ENCODE measurements at places on chromosomes 5 and 9. TPM values are rescaled to one million over a fixed set of nuclear protein-coding genes. Genes with fewer than 3 reads are reported as not detected.

The CFAP90 gene
- 0.33 TPM for total RNA-seq

- DNase-seq, result peak; percentile 62
These were observed 35.8 kb downstream of the PPARGC1B start for GRCh38 chr5:149765932-149766331.

DNA sequence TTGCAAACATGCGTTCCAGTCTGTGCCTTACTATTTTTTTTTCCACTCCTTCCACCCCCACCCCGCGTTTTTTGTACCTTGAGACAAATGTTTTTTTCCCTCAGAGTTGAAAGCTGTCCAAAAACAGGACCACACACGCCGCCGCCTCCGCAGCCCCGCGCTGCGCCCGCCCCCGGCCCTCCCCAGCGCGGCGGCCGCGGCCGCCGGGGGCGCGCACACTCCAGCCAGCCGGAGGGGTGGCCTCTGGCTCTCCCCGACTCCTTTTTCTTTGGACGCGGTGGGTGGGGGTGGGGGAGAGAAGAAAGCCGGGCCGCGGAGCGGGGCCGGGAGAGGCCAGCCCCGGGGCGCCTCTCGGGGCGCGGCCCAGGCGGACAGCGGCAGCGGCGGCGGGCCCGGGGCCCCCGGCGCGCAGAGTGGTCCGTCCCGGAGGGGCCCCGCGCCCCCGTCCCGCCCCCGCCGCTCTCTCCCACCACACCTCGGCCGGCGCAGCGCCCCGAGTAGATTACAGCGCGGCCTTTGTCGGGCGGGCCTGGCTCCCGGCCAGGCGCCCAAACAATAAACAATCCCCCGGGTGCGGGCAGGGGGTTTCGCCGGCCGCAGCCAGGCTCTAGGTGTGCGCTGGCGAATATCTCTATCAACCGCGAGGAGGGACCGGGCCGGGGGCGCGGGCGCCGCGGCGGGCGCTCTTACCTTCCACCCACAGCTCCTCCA, 10.9 kb downstream of the PTCH1 start:
- DNase-seq, result peak; percentile 92

GRCh38 chr9:22160221-22160620, 151.1 kb upstream of the CDKN2B start:
- DNase-seq, result no peak

DNA sequence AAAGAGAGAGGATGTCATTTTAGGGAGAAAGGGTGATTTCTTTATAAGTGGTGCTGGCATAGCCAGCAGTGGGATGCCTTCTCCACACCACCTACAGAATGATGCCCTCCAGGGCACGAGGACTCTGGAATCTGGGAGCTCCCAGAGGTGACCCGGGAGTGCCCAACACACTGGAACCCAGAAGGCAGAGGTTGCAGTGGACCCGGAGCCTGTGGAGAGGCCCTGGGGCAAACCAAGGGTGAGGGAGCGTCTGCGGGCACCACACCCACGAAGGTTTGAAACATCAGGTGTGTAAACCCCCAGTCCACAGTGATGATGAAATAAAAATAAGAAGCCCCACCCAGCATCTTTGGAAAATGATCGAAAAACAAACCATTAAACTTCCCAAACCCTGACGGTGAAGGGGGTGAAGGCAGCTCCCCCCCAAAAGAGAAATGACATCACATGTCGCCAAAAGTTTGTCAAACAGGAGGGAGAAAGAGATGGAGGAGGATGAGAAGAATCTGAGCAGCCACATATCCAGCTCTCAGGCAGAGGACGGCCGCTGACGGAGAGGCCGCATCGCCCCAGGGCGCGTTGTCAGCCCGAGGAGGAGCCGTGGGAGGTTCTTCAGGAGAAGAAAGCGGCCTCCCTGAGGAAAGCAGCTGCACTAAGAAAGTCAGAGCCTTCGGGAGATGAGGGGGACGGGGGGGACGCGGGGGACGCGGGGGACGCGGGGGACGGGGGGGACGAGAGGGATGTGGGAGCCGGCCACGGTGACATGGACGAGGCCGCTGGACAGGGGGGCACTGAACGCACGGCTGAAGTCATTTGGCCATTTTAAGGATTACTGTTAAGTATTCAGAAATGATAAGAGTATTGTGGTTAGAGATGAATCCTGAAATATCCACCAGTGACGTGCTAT, 43.1 kb upstream of the NSMF start:
- peak; percentile 95 for DNase-seq

DNA sequence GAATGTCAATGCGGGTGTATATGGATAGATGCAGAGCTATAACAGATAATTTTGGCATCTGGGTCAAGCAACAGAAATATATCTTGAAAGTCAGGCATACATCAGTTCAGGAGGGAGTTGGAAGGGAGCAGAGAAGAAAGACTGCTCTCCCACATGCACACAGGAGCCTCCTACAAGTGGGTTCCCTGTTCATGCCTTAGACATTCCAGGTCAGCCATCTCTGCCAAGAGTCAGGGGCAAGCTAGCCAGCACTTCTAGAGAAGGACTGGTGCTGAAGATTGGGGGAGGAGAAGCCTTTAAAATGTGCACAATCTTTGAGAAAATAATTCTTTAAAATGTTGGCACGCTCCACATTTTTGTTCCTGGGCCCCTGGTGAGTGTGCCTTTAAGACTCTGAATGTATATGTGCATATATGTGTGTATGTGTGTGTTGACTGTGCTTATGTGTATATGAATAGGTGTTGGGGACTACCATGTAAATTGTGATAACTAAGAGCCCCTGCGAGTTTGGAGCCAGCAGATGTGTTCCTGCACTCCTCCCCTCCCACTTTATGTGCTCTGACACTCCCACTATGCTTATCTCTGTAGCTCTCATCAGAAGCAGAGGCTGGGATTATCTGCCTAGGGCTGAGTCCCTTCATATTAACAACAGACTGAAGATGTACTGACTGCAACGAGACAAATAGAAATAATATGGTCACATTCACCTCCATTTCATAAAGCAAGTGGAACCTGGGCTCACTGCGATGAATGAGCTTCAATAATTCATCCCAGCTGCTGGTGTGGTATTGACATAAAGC, 21.5 kb upstream of the DELE1 start:
- no peak for DNase-seq

Data from H7 (cell line).